ENCODE measurements at places on chromosomes 6 and 20. TPM values are rescaled to one million over a fixed set of nuclear protein-coding genes. Genes with fewer than 3 reads are reported as not detected.

Gene CLDN20
- total RNA-seq, result not detected

Gene RAET1E
- 5.5 TPM for total RNA-seq

Gene OPRL1
- total RNA-seq, result 0.42 TPM

Gene TMEM244
- total RNA-seq, result not detected

Gene CAGE1
- not detected for total RNA-seq
